ENCODE measurements at places on chromosomes 5 and 9.

GRCh38 chr5:174175716-174176268 lies 130.3 kb downstream of the NSG2 start:
- no peak for DNase-seq

DNA sequence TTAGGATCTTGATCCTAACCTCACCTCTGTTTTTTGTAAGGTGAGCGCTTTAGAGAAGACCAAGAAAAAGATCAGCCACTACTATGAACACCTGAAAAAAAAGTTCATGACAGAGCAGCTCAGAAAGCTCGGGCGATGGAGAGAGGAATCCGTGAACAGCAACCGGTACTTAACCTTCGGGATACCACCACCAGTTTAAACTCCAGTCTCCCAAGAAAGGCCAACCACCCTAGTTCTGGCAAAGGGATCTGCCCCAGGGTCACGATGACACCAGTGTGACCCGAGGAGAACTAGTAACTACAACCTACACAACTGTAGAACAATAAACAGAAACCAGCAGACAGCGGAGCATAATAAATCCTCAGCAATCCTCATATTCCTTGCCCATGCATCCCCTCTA lies 8.5 kb downstream of the C5orf52 start:
- no peak for DNase-seq

- DNase-seq, result no peak
Observed at GRCh38 chr9:91530829-91531228, 107.2 kb upstream of the NFIL3 start.

DNA sequence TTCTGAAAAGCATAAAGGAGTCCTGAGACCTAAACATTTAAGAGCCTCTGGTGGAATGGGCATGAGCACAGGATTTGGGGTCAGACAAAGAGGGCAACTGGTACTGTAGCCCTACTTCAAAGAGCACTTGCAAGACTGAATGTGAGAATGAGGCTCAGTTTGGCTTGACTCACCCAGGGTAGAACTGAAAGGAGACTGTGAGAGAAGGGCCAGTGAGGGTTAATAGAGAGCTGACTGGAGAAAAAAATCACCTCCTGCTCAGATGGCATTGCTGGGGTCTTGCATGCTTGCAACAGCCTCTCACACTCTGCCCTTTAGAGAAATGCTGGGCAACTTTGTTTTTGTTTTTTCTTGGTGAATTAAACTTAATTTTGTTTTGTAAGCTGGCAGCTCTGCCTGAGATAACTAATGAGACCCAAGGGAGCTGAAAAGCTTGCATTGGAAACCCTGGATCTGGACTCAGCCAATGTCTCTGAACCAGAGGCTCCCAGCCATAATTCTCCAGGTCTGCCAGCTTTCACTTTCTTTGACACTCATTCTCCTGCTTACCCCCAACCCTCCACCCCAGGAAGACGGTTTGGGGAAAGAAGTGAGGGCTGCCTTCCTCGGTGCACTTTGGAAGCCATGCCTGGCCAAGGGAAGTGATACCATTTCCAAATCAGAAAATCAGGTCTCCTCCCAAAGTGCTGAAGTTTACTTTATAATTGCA lies 161.1 kb upstream of the PANK3 start:
- DNase-seq, result no peak

DNA sequence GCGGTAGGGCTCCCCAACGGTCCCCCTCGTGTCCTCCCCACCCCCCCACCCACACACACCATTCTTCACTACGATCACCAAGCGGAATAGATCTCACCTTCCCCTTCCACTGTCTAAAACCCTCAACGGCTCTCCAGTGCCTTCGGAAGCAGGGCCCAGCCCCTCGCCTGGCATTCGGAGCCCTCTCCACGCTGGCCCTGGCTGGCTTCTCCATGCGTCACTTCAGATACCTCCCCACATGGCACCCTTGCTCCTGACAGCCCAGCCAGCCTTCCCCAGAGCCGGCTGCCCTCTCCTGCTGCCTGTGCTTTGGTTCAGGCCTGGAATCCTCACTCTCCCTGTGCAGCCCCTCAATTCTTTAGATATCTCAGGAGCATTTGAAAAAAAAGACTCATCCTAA lies 126.6 kb downstream of the ZNF354C start:
- no peak for DNase-seq

DNA sequence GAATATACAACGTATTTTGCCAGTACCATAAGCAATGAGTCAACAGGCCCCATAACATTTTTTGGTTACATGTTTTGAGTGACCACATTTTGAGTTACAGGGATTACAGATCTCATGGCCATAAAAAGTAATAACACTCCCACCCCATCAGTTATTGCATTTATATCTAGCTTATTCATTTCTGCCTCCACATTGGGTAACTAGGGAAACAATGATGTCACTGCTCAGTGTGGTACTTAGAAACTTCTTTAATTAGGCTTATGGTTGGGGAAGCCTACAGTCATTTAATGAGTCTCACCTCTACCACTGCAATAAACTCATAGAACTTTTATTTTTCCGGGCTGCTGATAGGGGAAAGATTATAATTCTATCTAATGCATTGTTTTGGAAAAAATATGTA lies 39.9 kb upstream of the SMIM15 start:
- DNase-seq, result no peak

GRCh38 chr9:116423149-116423548 lies 264.0 kb upstream of the TRIM32 start:
- no peak for DNase-seq

DNA sequence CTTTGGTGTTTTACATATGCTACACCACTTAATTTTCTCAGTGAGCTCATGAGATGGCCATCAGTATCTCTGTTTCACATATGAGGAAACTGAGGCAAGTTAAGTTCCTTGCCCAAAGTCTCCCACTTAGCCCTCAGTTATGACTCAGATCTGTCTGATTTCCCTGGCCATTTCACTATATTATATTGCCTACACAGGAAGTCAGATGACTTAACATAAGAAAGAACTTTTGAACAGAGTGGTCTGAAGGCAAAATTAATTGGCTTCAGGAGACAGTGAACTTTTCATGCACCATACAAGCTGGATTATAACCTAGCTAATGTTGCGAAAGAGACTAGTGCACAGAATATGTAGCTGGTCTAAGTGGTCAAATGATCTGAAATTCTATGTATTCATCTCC lies 221.6 kb downstream of the NFIB start:
- no peak for DNase-seq

DNA sequence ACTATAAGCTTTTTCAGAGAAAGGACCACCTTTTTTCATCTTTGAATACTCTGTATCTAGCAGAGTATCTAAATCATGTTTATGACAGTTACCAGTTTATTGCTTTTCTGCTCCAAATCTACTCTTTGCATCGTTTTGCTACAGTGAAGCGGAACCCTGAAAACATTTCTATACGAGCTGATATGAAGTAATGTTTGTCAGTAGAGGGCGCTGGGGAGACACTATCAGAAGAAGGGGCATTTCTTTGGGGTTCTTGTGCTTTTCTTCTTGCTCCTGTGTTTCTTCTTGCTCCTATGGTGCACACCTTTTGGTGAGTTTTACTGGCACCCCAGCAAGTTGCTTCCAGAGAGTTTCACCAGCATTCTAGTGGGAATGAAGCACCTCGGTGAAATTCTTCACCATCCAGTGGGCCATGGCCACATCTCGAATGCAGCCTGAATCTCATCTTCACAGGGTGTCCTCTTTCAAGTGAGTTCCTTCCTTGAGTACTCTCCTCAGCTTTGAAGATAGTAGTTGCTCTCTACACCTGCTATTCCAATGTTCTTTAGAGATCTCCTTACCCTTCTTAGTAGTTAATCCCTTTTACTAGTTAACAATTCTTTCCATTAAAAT lies 98.4 kb downstream of the FGF1 start:
- DNase-seq, result no peak

GRCh38 chr9:12813960-12814876 lies 39.4 kb downstream of the LURAP1L start:
- DNase-seq, result no peak

DNA sequence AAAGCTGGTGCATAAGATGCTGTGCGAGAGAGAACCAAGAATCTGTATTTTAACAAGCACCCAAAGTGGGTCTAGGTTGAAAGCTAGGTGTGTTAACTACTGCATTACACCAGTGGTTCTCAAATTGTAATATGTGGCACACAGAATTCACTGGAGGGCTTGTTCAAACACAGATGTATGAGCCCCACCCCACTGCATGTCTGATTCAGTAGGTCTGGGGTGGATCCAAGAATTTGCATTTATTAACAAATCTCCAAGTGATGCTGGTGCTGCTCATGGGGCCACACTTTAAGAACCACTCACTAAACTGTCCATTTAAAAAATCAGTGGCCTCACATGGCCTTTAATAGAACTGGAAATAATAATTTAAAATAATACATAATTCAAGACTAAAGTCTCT lies 40.4 kb downstream of the LPAR1 start:
- no peak for DNase-seq

- DNase-seq, result no peak
Observed at GRCh38 chr5:26121338-26121737, 917.0 kb downstream of the CDH9 start.

GRCh38 chr5:32465076-32465475 lies 20.5 kb upstream of the ZFR start:
- no peak for DNase-seq

DNA sequence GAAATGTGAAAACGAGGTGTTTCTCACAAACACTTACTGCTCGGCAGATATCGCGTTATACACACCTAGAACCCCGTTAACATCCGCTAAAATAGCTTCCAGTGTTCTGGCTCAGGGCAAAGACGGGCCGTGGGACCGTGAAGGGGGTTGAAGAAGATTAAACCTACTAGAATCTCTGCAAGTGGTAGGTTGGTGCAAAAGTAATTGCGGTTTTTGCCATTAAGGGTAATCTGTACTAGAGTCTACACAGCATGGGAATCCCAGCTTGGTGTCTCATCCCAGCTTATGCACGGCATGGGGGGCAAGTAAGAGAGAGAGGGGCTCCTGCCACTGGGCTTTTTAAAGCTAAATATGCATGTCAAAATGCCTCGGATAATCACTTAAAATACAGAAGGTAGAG lies 43.9 kb downstream of the HRH2 start:
- no peak for DNase-seq

- DNase-seq, result no peak
Observed at GRCh38 chr5:55234121-55234700, 803 bp upstream of the CCNO start.

- no peak for DNase-seq
Observed at GRCh38 chr5:42944989-42945388, 95.1 kb downstream of the ANXA2R start.

GRCh38 chr5:103397739-103398581 lies 139.4 kb downstream of the MACIR start:
- no peak for DNase-seq

- DNase-seq, result no peak
Observed at GRCh38 chr9:72268961-72269360, 96.0 kb downstream of the ZFAND5 start.

DNA sequence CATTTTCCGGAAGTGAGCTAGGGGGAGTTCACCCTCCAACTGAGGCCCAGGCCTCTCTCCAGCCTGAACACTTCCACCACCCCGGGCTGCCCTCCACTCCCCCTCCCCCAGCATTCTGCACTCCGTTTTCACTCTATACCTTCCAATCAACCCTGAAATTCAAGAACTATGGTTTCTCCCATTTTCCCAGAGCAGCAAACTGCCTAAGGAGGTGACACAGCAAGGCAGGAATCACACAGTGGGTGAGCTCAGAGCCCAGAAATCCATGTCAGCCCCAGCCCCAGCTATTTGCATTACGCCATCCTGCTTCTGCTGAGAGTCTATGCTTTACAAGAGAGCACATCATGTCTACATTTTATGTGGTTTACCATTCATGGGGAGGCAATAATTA lies 11.9 kb downstream of the MSX2 start:
- no peak for DNase-seq
